Naive thymus-derived CD4-positive, alpha-beta T cell (primary cell): ENCODE measurements at places on chromosomes 6 and 20. TPM values are rescaled to one million over a fixed set of nuclear protein-coding genes. Genes with fewer than 3 reads are reported as not detected.

- DNase-seq: no peak
Observed at GRCh38 chr6:8322659-8323058, 112.7 kb downstream of the SLC35B3 start.

- no peak for DNase-seq
Observed at GRCh38 chr6:161850562-161850961, 576.7 kb upstream of the AGPAT4 start.

DNA sequence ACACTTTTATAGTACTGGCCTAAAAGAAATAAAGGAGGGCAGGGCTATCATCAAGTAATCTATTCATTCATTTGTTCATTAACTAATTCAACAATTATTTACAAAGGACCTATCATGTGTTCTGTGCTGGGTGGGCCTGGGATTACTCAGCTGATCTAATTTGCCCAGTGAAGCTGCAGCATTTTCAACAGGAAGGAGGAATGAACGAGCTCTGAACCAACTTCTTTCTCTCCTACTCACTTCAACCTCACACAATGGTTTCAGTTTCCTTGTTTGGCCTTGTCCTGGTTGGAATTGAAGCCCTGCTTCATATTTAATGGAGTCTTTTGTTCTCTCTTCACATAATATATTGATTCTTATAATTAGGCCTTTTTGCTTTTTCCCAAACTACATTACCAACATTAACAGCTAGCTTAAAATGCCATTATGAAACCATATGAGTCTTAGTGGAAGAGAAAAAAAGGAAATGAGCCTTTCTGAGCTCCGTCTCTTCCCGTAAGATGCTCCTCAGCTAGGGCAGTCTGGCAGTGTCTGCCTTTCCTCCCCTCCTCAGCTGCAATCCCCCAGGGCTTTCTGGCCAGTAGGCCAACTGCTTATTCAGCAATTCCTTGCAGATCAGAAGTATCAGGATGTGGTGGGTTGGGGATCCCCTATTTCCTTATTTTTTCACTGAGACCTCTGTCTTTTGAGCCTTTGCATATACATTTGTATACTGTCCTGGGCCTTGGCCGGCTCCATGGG, 79.4 kb upstream of the NRN1 start:
- no peak for DNase-seq

- no peak for DNase-seq
Observed at GRCh38 chr6:40456390-40457013, 130.7 kb downstream of the LRFN2 start.

DNA sequence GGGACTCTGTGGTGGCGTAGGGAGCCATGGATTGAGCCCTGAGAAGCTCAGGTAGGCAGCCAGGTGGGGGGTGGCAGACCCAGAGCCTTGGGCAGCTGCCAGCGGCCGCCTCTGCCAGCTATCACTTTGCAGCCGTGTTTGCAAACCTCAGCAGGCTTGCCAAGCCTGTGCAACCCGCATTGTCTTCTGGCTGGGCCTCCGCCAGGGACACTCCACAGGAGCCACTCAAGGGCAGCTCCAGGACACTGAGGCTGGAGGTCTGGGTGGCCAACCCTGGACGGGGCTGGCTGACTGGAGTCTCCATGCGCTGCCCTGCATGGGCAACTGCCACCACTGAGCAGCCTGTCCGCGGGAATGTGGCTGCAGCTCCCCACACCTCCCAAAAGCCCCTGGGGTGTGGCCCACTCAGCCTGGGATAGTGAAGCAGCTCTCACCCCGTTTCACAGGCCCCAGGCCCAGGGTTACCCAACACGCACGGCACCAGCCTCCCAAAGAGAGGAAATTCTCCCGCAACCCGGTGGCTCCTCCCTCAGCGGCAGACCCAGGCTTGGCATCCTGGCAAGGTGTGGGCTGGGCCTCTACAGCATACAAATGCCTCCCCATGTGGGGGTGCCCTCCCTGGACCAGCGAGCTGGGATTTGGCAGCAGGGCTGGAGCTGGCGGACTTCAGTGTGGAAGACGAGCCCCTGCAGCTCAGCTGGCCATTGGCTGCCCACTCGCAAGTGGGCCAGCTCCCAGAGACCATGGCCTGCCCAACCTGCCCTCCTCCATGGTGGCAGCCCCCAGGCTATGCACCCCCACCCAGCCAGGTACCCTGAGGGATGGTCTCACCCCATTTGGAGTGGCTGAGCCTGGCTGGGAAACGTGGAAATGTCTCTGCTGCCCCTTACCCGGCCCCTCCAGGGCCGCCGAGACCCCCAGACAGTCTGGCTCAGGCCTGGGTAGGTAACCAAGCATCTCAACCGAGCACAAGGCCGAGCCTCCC, 2.9 kb downstream of the CHRNA4 start:
- no peak for DNase-seq

GRCh38 chr6:125743604-125744003, 5.8 kb upstream of the HEY2 start:
- DNase-seq: no peak

GRCh38 chr6:27178860-27179259, 68.6 kb upstream of the PRSS16 start:
- no peak for DNase-seq

DNA sequence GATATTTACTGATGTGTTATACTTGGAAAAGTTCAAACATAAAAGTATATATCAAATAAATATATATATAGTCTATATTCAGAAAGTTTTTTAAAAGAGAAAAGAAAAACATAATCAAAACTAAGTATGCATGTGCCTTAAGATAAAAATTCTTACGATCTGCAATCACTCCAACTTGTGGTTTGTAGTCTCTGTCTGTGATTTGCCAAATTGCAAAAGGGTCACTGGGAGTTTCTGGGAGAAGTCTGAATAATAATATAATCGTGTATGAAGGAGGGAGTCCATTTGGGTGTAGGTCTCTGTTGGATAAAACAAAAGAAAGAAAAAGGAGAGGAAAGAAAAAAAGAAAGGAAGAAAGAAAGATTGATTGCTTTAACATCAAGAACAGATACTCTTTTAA, 92.4 kb downstream of the COL12A1 start:
- DNase-seq: no peak

DNA sequence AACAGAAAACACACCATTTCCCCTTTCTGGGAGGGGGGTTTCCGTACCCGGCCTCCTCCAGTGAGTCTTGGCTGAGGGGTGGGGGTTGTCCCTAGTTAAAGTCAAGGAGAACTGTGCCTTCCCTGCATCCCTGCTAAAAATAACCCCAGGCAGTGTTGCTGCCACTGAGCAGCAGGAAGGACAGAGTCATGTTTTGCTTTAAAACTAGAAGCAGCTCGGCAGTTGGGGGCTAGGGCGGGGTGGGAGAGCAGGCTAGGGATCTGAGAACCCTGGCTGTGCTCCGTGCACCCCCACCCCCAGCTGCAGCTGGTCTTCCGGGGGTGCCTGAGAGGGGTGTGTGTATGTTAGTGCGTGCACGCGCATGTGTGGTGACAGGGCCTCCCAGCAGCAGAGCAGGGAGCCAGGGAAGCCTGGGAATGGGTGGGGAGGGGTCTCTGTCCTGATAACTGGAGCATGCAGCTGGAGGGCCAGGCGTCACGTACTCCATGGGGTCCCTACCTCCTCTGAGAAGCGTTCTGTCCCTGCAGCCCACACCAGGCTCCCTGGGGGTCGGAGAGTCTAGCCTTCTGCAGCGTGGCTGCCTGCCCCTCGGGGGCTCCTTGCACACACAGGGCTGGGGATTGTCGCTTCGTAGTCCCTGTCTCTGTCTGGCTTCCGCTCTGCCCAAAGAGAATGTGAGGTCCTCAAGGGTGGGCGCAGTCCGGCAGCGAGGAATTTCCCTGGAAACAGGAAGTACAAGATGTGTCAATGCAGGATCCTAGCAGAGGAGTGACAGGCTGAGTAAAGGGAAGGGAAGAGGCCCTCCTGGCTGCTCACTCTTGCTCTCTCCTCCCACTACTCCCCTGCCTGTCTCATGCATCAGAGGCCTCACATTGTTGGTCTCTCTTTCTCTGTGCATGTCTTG, 16.8 kb upstream of the ARMC12 start:
- no peak for DNase-seq

GRCh38 chr20:34301587-34302311, 1.4 kb downstream of the AHCY start:
- DNase-seq: no peak

DNA sequence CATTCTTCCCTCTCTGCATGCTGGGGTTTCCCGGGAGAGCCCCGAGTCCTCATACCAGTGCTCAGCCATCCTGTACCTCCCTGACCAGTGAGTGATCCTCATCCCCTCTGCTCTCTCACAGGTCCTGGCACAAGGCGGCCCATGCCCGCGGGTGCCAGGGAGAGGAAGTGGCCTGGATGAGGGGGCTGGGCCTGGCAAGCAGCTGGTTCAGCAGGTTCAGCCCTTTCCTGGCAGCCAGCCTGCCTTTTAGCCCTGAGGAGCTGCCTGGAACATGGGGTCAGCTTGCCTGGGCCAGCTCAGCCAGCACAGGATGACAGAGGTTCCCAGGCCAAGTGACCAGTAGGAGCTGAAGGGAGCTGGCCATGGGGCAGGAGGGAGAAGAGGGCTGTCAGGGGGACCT, 10.9 kb downstream of the MOCS1 start:
- no peak for DNase-seq

GRCh38 chr6:20352346-20352745, 49.3 kb upstream of the E2F3 start:
- no peak for DNase-seq

DNA sequence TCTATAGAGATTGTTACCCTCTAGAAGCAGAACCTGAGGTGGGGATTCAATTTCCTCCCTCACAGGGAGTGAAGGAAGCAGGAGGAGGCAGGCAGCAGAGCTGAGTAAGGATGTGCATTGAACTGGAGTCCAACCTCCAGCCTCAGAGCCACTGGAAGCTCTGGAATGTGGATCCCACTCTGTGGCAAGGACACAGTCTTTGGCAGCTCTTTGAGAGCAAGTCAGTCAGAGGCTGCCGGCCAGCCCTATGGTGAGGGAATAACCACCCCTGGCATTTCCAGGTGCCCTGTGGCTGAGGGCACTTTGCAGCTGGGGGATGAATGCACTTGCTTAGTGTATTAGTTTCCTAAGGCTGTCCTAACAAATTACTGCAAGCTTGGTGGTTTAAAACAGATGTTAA, 37.2 kb downstream of the EBF4 start:
- no peak for DNase-seq

GRCh38 chr20:61299104-61299503, 47.0 kb downstream of the CDH4 start:
- DNase-seq: no peak

- no peak for DNase-seq
Observed at GRCh38 chr6:91127752-91128151, 540.9 kb upstream of the MAP3K7 start.

GRCh38 chr6:47832386-47833100, 50.7 kb downstream of the OPN5 start:
- no peak for DNase-seq

- no peak for DNase-seq
Observed at GRCh38 chr20:31712564-31713311, 9.9 kb downstream of the BCL2L1 start.

GRCh38 chr20:50980851-50981713, 22.5 kb downstream of the MOCS3 start:
- DNase-seq: peak; percentile 47

DNA sequence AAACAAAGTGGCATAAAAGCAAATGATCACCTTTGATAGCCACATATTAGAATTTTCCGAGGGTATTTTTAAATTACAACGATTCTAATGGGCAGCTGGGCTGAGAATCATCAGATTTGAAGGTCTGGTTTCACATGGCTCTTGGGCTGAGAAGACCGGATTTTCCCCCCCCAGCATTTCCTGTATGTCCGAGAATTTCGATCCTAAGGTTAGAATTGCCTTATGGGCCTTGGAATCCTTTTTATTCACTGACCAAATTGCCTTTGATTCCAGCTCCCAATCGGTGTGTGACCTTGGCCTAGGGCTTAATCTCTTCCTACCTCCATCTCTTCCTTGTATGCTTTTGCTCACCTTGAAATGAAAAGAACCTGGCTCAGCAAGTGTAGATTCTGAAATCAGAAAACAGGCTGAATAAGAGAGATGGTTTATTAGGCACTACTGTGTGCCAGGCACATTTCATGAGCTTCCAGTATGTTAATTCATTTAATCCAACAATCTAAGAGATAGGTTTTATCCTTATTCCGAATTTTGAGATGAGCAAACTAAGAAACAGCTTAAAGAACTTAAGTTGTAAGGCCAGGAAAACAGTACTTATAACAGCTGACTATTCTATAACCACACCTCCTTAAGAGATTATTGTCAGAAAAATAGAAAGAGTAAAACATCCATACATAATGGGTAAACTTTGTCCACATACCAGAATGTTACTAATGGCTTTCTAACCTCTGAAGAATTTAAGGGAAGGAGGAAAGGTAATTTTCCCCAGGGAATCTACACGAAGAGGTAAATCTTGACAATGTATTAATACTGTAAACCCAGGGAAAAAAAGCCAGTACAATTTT, 39.4 kb downstream of the HFE start:
- DNase-seq: no peak

GRCh38 chr20:7503501-7503900, 436.8 kb downstream of the HAO1 start:
- no peak for DNase-seq

DNA sequence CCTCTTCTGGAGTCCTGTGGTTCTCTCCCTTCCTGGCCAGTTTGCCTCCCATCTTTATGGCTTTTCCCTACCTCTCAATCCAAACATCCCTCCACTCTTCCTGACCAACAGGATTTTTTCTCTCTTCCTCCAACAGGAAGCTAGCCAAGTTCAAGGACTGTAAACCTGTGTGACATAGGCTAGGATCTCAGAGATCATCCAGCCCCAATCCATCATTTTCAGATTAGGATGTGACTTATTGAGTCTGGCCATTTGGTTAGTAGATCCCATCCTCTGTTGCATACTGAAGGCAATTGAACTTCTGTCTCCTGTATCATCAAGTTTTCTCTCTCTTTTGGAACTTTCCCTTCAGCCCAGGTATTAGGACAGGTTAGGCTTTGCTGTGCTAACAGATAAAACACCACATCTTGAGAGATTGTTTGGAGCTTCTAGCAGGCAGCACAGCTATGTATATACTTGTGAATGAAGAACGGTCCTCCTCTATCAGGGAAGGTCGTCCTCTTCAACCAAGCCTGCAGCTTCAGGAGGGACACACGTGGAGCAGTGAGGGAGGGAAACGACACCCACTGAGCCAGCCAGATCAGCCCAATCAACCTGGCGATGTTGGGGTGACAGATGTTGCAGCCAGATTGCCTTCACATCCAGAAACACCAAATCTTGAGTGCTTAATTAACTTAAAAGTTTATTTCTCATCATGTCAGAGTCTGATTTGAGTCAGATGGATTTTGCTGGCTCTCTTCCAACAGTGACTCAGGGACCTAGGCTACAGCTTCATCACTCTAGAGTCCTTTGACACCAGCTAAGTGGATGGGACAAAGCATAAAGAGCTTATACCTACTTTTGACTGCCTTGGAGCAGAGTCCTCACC, 106.8 kb downstream of the GJA10 start:
- DNase-seq: no peak

The BPIFB4 gene
- total RNA-seq: not detected

The PROCR gene
- total RNA-seq: not detected

The HSPA12B gene
- not detected for total RNA-seq

The RPS6KA2 gene
- 17.1 TPM for total RNA-seq

The CCN6 gene
- total RNA-seq: not detected

The DSP gene
- not detected for total RNA-seq

The MROH8 gene
- 0.84 and 1.5 TPM in 2 replicates for total RNA-seq

The LZTS3 gene
- total RNA-seq: 22.0 TPM

The BNIP5 gene
- total RNA-seq: not detected

The MARCKS gene
- 4.7 TPM for total RNA-seq

The HTR1B gene
- not detected in 2 replicates for total RNA-seq

The TGM3 gene
- total RNA-seq: not detected in 2 replicates

The TBX18 gene
- not detected for total RNA-seq
